ENCODE measurements at places on chromosomes 6 and 20. TPM values are rescaled to one million over a fixed set of nuclear protein-coding genes. Genes with fewer than 3 reads are reported as not detected.

Gene SLC26A8
- total RNA-seq: not detected

Gene BACH2
- total RNA-seq: 10.5 TPM

Gene C6orf132
- 0.75 TPM for total RNA-seq

Gene ULBP2
- 13.9 TPM for total RNA-seq

Gene GINS1
- 4.9 TPM for total RNA-seq

Gene TRAPPC3L
- total RNA-seq: 0.19 TPM

Gene TP53TG5
- total RNA-seq: not detected

Gene DDO
- not detected for total RNA-seq

DNA sequence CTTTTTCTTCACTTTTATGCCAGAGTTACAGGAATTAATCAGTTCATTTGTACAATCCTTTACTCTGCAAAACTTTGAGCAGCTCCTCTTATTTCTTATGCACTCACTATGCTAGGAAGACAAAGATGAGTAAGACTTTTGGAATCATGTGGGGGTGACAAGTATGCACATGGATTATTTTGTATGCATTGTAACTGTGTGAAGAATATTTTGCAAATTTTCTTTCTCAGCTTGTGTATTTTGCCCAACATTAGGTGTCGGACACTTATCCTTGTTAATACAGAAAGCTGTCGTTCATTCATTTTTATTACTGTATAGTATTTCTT lies 88.6 kb downstream of the PPP1R14C start:
- peak overlapping the region; percentile 77 for H3K27ac ChIP-seq
- no peaks in the 10 kb centered on the region for H3K27me3 ChIP-seq
- H3K36me3 ChIP-seq: no peaks in the 10 kb centered on the region
- peaks cover 24% of the 10 kb centered on the region for H3K4me1 ChIP-seq
- no peak for DNase-seq

DNA sequence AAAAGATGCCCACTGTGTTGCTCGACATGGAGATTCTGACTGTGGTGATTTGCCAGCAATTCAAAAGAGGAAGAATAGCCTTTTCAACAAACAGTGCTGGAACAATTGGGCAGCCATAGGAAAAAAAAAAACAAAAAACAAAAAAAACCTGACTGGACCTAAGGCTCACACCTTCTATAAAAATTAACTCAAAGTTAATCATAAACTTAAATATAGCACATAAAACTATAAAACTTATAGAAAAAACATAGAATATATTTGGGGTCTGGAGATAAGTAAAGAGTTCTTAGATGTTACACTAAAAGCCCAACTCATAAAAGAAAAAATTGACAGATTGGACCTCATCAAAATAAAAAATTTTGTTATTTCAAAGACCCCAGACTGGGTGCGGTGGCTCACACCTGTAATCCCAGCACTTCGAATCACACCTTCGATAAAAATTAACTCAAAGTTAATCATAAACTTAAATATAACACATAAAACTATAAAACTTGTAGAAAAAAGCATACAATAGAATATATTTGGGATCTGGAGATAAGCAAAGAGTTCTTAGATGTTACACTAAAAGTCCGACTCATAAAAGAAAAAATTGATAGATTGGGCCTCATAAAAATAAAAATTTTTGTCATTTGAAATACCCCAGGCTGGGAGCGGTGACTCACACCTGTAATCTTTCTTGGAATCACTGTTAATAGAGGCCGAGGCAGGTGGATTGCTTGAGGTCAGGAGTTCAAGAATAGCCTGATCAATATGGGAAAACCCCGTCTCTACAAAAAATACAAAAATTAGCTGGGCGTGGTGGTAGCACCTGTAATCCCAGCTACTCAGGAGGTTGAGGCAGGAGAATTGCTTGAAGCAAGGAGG lies 115.6 kb upstream of the FAM83B start:
- DNase-seq: no peak
- H3K4me3 ChIP-seq: no peak overlapping the region
- H3K36me3 ChIP-seq: peaks cover 7% of the 10 kb centered on the region
- H3K27me3 ChIP-seq: peaks cover 3% of the 10 kb centered on the region

DNA sequence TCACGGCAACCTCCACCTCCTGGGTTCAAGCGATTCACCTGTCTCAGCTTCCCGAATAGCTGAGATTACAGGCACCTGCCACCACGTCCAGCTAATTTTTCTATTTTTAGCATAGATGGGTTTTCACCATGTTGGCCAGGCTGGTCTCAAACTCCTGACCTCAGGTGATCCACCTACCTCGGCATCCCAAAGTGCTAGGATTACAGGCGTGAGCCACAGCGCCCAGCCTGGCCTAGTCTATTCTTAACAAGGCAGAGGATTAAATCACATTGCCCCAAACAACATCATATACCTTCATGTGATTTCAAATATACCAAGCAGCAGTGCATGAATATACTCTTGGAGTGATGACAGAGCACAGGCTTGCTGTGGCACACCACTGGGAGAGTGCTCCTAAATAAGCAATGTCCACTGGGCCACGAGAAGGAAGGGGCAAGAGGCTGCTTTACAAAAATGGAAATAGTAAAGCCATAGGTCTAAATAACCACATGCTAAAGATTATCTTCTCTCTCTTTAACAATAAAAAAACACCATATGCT lies 76.6 kb upstream of the TULP1 start:
- peaks cover 29% of the 10 kb centered on the region for H3K36me3 ChIP-seq
- peaks cover 77% of the 10 kb centered on the region for H3K4me1 ChIP-seq
- no peak for DNase-seq
- no peak overlapping the region for H3K4me3 ChIP-seq
- H3K27me3 ChIP-seq: no peaks in the 10 kb centered on the region

GRCh38 chr6:52550870-52551269 lies 26.0 kb downstream of the TRAM2 start:
- H3K27me3 ChIP-seq: no peaks in the 10 kb centered on the region
- H3K27ac ChIP-seq: peak overlapping the region; percentile 98
- H3K4me1 ChIP-seq: peaks cover 94% of the 10 kb centered on the region

DNA sequence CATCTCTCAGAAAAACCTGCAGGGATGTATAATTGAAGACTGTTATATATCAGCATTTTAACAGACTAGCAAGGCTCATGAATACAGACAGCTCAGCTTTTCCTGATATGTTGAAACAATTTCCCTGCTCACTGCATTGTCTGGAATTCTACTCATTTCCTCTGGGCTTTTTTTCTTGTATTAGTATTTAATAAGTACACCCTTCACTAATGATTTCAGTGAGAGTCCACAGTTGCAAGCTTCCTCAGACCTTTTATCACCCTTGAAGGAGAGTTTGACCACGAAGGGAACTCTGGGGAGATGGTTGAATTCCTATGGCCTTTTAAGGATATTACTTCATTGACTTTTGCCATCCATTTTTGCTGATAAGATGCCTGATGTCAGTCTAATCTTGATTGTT lies 248.7 kb downstream of the ADGB start:
- H3K27ac ChIP-seq: no peak overlapping the region
- H3K4me1 ChIP-seq: peaks cover 32% of the 10 kb centered on the region
- H3K4me3 ChIP-seq: no peak overlapping the region
- no peak for DNase-seq
- H3K36me3 ChIP-seq: no peaks in the 10 kb centered on the region

DNA sequence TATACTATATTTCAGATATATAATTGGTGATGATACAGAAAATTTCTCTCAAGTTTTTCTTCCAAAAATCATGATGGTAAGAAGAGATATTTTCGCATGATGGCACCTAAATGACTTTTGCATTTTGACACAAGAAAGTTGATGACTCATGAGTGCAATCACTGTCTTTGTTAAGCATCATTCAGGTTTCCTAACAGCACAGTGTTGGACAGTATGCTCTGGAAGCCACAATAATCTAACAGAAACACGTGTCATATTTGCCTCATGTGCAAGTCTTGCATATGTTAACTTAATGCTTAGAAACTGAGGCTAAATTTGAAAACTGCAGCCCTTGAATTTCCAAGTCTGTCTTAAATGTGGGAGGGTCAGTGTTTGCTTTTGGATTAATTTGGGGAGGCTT lies 533.5 kb downstream of the LMBRD1 start:
- peaks cover 9% of the 10 kb centered on the region for H3K27me3 ChIP-seq
- no peak for DNase-seq
- H3K4me3 ChIP-seq: no peak overlapping the region
- no peak overlapping the region for H3K27ac ChIP-seq
- no peaks in the 10 kb centered on the region for H3K36me3 ChIP-seq
- H3K4me1 ChIP-seq: peaks cover 5% of the 10 kb centered on the region
